ENCODE measurements at places on chromosomes 16 and 17. TPM values are rescaled to one million over a fixed set of nuclear protein-coding genes. Genes with fewer than 3 reads are reported as not detected.

KRTAP9-4 gene
- total RNA-seq, result not detected

- DNase-seq, result no peak
These were observed 140.2 kb upstream of the ADAMTS18 start for GRCh38 chr16:77574867-77575624.

DNA sequence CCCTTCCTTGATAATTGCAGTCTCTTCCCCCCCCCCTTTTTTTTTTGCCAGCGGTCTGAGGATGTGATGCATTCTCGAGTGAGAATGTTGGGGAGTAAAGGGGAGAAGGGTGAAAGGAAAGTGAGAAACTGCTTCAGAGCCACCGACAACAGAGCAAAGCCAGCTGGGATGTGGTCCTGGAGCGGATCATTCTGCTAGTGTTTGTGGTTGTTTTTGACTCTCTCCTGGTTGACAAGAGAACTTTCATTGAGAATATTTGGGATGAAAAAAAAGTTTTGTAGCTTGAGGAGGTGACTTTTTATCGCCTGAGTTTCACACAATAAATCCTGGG is 1.3 kb downstream of the NF1 start:
- DNase-seq, result no peak

DNA sequence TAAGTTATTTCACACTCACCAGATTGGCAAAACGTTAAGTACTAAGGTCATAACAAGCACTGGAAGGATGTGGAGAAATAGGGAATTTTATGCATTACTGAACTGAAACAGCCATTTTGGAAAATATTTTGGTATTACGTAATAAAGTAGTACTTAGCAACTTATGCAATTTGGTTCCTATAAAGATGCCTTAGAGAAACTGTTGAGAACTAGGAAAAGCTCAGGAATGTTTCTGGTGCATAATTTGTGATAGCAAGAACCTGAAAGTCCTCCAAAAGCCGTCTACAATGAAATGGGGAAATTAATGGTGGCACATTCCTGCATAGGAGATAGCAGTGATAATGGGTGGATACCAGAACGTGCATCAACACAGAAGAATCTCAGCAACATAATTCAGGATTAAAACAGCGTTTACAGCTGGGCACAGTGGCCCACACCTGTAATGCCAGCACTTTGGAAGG is 472.5 kb downstream of the WWOX start:
- DNase-seq, result no peak

GRCh38 chr16:81843683-81844082 is 64.6 kb downstream of the PLCG2 start:
- DNase-seq, result no peak

DNA sequence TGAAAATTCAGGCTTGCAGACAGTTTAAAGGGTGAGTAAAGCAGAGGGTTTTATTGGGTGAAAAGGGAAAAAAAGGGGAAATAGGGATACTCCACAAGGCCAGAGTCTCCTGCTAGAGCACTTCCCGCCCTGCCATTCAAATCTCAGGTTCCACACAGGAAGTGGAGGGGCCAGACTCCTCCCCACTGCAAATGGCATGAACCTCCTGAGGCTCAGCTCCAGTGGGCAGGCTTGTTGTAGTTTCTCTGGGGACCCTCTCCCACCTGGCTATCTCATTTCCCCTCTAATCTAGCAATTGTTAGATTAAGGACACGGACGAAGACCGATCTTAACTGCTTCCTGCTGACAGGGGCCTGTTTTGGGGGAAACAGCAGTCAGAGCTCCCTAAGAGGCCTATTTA is 43.4 kb downstream of the TAOK1 start:
- DNase-seq, result no peak

DNA sequence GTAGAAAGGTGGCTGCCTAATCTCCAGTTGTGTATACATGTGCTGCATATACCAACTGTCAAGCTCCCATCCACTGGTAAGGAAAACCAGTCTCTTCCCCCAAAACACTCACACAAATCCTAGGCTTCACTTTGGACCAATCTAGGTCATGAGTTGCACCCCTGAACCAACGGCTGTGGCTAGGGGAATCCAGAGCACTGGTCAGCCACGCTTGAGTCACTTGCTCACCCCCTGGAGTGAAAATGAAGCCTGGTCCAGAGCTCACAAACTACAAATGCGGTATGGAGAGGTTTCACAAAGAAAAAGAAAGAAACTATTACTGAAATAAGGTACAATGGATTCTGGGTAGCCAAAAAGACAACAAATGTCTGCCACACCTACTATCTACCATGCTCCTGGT is 66.1 kb upstream of the NLK start:
- no peak for DNase-seq

CLEC19A gene
- total RNA-seq, result not detected

SAMD14 gene
- 1.3 TPM for total RNA-seq

GRCh38 chr16:79247386-79247785 is 353.2 kb downstream of the MAF start:
- DNase-seq, result no peak

GRCh38 chr17:43905985-43906852 is 1.1 kb downstream of the MPP2 start:
- peak; percentile 49 for DNase-seq

DNA sequence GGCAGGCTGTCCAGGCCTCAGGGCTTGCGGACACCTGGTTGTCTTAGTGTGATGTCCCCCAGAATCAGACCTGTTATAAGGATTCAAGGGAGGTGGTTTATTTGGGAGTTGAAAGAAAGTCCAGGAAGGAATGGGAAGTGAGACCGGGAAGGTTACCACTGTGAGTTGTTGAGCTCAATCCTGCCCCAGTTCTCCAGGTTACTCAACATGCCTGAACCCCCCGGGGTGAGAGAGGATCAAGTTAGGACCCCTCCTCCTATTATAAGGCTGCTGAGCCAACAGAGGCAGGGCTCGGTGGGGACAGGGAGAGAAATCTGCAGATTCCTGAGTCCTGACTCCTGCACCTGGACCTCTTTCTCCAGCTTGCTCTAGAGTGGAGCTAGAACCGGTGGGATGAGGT is 86.4 kb downstream of the MRM1 start:
- DNase-seq, result no peak

- no peak for DNase-seq
These were observed 248.9 kb upstream of the TNRC6C start for GRCh38 chr17:77709594-77709993.

- DNase-seq, result no peak
These were observed 25.8 kb downstream of the SRCIN1 start for GRCh38 chr17:38579934-38580333.

- DNase-seq, result no peak
These were observed 6.0 kb upstream of the TLCD3A start for GRCh38 chr17:726271-726919.

C16orf96 gene
- total RNA-seq, result 0.05 TPM

PRAC2 gene
- not detected for total RNA-seq

CRHR1 gene
- total RNA-seq, result not detected

WNT3 gene
- total RNA-seq, result 0.16 TPM

DNA sequence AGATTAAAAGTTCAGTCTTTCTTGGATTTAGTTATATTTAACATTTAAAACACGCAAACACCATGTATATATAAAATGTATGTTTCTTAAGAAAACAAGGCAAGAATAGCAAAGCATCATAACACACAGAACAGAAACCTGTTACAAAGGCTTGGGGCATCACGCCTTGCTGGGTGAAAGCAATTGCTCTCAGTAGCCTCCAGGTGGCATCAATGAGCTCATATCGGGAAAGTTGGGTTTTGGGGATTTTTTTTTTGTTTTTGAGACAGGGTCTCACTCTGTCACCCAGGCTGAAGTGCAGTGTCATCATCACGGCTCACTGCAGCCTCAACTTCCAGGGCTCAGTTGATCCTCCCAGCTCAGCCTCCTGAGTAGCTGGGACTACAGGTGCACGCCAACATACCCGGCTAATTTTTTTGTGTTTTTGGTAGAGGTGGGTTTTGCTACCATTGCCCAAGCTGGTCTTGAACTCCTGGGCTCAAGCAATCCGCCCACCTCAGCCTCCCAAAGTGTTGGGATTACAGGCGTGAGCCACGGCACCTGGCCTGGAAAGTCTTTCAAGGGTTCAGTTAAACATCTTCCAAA is 56.9 kb downstream of the CYB5D2 start:
- DNase-seq, result no peak

All from activated naive CD4-positive, alpha-beta T cell treated with anti-CD3 and anti-CD28 coated beads, Interleukin-2, amount 50 U/mL, for 72 hours (primary cell).